ENCODE measurements at places on chromosomes 6 and 20.

DNA sequence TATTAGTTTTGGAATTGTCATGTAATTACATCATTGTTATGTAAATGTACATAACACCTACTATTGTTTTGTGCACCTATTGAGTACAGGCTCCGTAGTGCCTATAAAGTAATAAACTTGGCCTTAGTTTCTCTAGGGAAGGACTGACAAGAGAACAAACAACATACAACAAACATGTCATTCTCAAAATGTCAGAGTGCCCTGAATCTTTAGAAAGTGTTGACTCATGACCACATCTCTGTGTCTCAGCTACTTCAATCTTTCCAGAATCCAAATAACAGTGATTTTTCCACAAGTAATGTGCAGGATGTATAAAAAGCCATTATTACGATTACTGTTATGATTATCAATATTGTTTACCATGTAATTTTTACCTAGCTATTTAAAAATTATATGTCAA, 17.2 kb downstream of the LAMP5 start:
- no peak for DNase-seq

GRCh38 chr20:6711951-6712649, 55.4 kb upstream of the BMP2 start:
- DNase-seq = no peak

DNA sequence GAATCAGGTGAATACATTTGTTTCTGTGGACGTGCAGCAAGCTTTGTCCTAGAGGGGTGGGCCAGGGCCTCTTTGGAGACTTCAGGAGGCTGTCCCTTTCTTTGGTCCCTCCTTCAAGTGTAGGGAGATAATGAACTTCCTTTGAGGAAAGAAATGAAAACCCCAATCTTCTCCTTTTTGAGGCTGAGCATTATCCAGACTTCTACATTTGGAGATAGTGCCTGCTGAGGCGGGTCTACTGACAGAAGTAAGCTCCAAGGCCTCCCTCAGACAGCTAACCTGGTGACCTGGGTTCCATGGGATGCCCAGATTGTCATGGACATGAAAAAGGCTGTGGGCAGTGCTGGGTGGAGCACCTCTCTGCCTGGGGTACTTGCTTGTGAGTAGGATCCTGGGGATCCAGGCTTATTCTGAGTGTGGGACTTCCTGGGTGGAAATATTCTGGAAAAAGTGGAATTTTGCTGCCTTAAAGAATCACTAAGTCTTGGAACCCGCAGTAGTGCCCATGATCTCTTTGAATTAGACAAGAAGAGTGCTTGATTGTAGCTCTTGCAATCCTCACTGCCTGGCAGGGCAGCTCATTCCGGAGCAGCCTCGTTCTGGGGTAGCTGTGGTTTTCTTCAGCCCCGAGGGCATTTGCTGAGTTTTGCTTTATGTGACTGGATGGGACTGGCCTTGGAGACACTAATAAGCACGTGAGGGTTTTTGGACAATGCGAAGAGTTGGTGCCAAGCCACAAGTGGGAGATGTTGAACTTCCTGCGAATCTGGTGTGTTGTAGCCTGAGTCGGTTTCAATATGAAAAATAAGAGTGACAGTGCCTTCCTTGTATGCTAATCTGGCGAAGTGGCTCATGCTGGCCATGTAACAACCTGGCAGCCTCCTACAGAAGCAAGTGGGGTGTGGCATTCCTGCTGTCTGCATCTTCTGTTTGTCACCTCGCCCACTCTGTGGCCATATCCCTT, 28.1 kb downstream of the SNRNP48 start:
- no peak for DNase-seq

DNA sequence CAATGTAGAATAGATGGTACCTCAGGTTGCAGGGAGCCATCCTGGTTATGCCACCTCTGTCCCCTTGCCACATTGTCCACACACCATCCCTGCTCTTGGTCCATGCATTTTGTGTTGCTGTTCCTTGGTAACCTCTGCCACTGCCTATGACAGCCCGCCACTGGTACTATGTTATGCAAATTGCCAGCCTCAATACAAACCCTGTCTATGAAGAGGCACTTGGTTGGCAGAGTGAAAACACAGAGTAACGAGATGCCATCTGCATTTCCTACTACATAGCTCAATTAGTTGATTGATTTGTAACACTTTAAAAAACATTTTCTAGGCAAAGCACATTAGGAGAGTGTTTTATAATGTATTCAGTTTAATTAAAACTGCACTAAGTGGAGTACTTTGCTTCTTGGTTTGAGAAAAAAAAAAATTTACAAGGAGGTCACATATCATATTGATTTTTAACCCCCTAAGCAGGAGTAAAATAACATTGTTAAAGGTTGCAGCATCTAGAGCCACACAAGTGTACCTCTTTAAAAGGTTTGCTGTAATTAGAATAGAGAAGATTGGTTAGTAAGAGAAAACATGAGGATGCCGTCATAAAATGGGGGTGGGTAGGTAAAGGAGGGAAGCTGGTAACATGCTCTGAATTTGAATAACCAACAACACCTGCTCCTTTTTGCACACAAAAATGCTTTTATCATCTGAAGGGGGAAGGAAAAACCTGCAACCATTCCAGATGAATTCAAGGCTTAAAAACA, 817.1 kb downstream of the KIF16B start:
- DNase-seq = no peak

DNA sequence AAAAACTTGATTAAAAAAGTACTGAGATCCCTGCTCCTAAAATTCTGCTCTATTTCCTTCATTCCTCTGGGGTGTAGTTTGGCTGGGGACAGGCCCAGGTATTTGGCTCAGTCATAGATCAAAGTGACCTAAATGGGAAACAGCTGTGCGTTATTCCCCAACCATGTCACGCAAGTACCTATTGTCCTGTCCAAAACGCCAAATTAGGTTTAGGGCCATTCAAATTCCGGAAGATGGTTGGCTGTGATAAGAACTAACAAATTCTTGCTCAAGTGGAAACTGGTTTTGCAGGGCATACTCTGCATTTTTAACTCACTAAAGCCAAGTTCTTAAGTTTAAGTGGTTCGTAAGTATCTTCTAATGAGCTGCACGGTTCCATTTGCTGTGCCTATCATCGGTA, 147.6 kb upstream of the TMEM170B start:
- no peak for DNase-seq

GRCh38 chr6:117411474-117411873, 14.3 kb downstream of the ROS1 start:
- no peak for DNase-seq

GRCh38 chr20:45771182-45771759, 20.4 kb downstream of the WFDC3 start:
- DNase-seq = peak; percentile 77

DNA sequence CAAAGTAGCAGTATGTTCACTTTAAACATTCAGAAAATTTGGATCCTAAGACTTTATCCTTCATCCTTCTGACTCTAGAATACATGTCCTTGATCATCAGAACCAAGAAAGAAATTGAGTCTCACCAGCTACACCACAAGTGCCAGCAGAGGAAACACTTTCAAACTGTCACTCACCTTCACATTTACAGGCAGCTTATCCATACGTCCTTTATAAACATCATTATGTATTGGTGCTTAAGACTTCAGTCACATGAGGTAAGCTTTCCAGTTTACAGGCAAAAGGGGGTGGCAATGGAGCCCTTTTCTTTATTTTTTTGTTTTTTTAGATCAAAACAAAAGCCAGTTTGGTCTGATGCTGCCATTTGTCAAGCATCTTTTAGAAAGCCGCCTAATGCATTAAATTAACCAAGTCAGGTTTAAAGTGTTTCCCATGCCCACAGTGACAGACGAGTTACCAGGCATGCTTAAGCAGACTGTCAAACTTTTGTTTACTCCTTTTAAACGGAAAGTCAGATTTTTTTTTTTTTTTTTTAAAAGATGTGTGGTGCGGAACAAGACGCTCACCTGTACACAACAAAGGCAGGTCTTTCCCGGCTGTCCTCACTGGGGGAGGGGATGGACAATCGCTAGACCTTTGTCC, 952 bp upstream of the BRPF3 start:
- no peak for DNase-seq

GRCh38 chr6:141726248-141726647, 406.5 kb upstream of the GJE1 start:
- DNase-seq = no peak

DNA sequence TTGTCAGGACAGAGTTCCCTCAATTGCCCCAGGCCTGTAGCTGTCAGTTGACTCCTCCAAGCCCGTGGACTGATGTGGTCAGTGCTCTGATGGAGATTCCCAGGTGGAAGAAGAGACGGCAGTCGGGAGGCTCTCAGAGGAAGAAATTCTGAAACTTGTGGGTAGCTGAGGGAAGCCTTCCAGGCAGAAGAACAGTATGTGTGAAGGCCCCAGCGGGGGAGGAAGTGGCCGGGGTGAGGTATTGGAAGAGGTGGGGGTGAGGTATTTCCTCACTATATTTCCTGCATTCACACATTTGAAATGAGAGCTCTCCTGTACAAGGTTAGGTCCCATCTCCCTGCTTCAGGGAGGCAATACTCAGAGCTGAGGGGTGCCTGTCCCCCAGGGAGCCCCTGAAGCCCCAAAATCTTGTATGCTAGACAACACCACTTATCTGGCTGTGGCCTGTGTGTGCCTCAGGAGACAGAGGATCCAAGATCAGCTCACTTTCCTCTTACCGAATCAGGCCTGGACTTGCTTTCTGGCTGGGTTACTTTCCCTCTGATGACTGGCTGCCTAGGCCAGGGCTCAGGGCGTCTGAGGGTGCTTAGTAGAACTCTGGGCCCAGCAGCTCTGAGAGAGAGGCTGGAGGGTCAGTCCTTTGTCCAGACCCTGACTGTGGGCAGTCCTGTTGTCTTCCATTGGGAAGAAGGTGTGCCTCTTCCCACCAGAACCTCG, 49.3 kb upstream of the MYL9 start:
- no peak for DNase-seq

DNA sequence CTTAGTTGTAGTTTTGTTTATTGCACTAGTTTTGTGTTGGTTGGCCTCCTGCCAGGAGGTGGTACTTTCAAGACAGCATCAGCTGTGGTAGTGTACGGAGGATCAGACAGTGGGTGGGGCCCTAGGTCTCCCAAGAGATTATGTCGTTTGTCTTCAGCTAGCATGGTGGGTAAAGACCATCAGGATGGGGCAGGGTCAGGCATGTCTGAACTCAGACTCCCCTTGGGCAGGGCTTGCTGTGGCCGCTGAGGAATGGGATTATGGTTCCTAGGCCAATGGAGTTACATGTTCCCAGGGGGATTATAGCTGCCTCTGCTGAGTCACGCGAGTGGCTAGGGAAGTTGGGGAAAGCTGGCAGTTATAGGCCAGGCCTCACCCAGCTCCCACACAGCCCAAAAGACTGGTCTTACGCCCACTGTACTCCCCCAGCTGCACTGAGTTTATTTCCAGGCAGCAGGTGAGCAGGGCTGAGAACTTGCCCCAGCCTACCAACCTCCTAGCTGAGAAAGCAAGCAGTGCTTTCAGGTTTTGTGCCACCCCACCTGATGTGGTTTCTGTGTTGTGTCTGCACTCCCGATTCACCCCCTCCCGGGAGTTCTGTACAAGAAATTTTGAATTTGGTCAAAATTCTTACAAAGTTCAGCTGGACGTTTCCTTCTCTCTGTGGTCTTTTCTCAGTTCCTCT, 24.7 kb downstream of the ZSCAN31 start:
- DNase-seq = no peak

DNA sequence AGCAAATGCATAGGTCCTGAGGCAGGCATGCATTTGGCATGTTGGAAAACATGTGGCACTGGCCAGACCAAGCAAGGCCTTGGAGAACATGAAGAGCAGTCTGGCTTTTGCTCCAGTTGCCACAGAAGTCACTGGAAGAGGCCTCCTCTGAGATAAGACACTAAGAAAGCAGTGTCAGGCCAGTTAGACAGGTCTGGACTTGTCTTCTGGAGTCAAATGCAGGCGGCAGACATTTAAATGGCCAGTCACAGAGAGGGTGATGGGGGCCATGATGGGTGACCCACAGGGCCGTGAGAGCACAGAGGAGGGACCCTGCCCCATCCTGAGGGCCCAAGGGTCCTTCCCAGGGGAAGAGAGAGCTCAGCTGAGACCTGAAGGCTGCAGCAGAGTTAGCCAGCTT, 26.7 kb upstream of the ADA start:
- DNase-seq = no peak

GRCh38 chr20:3898639-3899038, 9.5 kb downstream of the PANK2 start:
- no peak for DNase-seq

- no peak for DNase-seq
Measured at GRCh38 chr6:145067430-145067829, 667.9 kb downstream of the EPM2A start.

DNA sequence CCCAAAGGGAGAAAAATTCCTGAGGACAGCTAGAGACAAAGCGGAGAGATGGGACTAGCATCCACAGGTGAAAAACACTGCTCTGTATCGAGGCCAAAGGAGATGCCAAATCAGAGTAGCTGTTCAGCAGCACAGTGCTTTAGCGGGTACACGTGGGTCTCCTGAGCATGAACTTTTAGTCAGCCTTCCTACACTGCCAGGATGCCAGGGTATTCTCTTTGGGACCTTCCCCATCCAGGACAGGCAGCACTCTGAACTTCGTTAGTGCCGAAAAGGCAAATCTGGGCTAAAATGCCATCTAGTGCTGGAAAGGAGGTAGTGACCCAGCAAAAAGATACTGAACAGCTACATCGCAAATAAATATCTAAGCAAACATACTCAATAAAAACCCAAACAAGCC, 64.9 kb downstream of the C6orf58 start:
- no peak for DNase-seq

- no peak for DNase-seq
Measured at GRCh38 chr6:34067814-34068213, 78.1 kb downstream of the GRM4 start.

GRCh38 chr6:112680091-112680490, 333.0 kb downstream of the RFPL4B start:
- DNase-seq = no peak

- no peak for DNase-seq
Measured at GRCh38 chr20:48332555-48332954, 495.2 kb downstream of the PREX1 start.

DNA sequence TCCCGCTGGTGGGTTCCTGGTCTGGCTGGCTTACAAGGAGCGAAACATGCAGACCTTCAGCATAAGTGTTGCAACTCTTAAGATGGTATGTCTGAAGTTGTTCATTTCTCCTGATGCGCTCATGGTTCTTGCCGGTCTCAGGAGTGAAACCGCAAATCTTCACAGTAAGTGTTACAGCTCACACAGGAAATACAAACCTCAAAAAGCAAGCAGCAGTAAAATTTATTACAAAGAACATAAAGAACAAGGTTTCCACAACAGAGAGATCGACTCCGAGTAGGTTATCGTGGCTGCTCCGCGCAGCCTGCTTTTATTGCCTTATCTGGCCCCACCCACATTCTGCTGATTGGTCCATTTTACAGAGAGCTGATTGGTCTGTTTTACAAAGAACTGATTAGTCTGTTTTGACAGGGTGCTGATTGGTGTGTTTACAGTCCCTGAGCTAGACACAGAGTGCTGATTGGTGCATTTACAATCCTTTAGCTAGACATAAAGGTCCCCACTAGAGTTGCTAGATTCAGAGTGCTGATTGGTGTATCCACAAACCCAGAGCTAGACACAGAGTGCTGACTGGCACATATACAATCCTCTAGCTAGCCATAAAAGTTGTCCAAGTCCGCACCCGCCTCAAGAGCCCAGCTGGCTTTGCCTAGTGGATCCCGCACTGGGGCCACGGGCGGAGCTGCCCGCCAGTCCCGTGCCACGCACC, 39.2 kb downstream of the TRIM27 start:
- peak; percentile 10 for DNase-seq
